Activated naive CD4-positive, alpha-beta T cell treated with anti-CD3 and anti-CD28 coated beads for 36 hours (primary cell): ENCODE measurements at places on chromosomes 11 and 22. TPM values are rescaled to one million over a fixed set of nuclear protein-coding genes. Genes with fewer than 3 reads are reported as not detected.

The IGSF9B gene
- 26.5 TPM for total RNA-seq

The NLRX1 gene
- total RNA-seq = 20.8 TPM

DNA sequence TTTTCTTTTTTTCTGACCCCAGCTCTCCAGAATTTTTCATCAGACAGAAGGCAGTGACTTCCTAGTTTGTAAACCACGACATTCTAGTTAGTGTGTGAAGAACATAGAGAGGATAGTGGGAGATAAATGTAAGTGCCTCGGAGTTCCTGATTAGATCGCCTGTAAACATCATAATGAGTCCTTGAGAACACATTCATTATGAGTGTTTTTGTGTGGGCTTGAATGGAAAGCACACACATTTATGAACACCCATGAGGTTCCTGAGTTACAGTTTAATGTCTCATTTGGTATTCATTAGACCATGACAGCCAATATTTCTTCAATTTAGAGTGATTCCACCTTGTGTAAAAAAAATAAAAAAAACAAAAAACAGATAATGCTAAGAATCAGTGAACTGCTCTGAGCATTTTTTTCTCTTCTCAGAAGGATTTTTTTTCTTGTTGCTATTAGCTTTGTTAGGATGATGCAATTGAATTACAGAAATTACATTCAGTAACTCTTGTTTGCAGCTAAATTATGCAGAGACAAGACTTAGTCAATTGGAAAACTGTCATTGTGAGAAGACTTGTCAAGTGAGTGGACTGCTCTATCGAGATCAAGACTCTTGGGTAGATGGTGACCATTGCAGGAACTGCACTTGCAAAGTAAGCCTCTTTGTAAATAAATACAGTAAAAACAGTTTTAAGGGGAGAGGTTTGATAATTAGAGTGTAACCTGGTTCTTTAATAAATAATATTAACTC is 257.6 kb downstream of the NELL1 start:
- no peaks in the 10 kb centered on the region for H3K36me3 ChIP-seq
- no peak overlapping the region for H3K4me3 ChIP-seq
- DNase-seq = no peak
- H3K4me1 ChIP-seq = no peaks in the 10 kb centered on the region
- H3K27me3 ChIP-seq = no peaks in the 10 kb centered on the region
- no peak overlapping the region for H3K27ac ChIP-seq

- H3K27me3 ChIP-seq = no peaks in the 10 kb centered on the region
- peaks cover 33% of the 10 kb centered on the region for H3K4me1 ChIP-seq
- H3K27ac ChIP-seq = no peak overlapping the region
- peaks cover 15% of the 10 kb centered on the region for H3K36me3 ChIP-seq
- H3K4me3 ChIP-seq = no peak overlapping the region
Measured at GRCh38 chr11:107851704-107852310, 6.8 kb downstream of the SLC35F2 start.

DNA sequence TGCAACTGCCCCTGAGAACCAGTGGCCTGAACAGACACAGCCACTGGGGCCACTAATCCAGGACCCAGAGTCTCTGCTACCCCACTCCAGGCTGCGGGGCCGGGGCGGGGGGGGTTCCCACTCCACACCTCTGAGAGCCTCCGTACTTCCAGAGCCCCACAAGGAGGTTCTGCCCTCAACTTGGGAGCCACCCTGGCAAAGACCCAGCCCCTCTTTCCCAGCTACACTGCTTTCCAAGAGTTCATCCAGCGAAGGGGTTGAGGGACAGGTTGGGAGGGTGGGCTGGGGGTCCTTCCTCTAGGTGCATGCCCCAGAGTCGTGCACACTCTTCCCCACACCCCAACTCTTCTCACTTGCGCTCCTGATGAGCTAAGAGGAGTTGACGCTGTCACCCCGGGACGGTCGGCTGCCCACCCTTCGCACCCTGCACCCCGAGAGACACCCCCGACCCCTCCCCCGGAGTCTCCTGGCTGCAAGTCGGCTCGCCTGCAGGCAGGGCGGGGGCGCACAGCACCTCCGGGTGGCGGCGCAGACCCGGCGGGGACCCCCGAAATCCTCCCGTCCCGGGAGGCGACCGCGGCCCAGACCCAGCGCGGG is 531 bp downstream of the RAB3IL1 start:
- no peak overlapping the region for H3K27ac ChIP-seq
- H3K27me3 ChIP-seq = peaks cover 44% of the 10 kb centered on the region
- peak overlapping the region; percentile 64 for H3K4me3 ChIP-seq
- H3K36me3 ChIP-seq = no peaks in the 10 kb centered on the region
- no peak for DNase-seq

DNA sequence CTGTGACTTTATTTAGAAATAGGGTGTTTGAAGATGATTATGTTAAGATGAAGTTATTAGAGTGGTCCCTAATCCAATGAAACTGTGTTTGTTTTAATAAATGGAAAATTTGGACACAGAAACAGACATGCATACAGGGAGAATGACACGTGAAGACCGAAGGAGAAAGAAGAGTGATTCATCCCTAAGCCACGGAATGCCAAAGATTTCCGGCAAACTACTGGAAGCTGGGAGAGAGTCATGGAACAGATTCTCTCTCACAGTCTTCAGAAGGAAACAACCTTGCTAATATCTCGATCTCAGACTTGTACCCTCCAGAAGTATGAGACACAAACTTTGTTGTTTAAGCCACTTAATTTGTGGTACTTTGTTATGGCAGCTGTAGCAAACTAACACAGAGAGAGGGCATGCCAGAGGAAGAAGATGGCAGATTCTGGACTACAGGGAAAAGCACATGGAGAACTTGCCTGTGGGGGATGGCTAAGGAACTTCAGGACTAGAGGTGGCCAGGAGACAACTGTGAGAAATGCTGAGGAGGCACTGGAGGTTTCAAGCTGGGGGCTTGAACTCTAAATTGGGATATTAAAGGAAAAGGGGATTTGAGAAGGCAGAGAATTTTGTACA is 733.5 kb upstream of the CCDC90B start:
- no peak overlapping the region for H3K27ac ChIP-seq
- no peaks in the 10 kb centered on the region for H3K36me3 ChIP-seq
- DNase-seq = no peak
- H3K4me1 ChIP-seq = no peaks in the 10 kb centered on the region
- no peak overlapping the region for H3K4me3 ChIP-seq

DNA sequence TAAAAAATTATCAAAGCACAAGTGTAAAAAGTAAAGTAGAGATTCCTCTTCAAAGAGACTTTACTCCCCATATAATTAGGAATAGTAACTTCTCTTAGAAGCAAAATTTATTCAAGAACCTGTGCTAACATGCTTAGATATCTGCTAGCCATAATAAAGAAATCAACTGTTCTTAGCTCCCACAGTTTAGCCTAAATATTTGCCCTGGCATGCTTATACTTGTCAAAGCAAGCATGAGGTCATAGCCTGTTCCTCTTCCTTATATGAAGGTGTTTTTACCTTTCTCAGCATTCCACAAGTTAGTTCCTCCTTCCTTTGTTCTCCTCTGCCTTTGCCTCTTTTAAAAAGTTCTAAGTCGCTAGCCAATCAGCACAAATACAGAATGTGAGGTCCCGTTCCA is 30.3 kb downstream of the RIC3 start:
- no peak overlapping the region for H3K27ac ChIP-seq
- H3K4me3 ChIP-seq = no peak overlapping the region
- H3K4me1 ChIP-seq = no peaks in the 10 kb centered on the region

DNA sequence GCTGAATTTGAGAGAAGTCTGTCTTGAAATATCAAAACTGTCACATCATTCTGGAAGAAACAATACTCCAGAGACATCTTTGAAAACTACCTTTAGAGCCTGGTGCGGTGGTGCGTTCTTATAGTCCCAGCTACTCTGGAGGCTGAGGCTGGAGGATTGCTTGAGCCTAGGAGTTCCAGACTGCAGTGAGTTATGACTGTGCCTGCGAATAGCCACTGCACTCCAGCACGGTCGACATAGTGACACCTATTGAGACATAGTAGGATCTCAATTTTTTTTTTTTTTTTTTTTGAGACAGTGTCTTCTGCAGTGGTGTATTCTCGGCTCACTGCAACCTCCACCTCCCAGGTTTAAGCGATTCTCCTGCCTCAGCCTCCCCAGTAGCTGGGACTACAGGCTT is 11.5 kb upstream of the AIFM3 start:
- no peak overlapping the region for H3K4me3 ChIP-seq
- no peak overlapping the region for H3K27ac ChIP-seq
- H3K27me3 ChIP-seq = peaks cover 19% of the 10 kb centered on the region
- H3K36me3 ChIP-seq = peaks cover 14% of the 10 kb centered on the region
- no peak for DNase-seq

DNA sequence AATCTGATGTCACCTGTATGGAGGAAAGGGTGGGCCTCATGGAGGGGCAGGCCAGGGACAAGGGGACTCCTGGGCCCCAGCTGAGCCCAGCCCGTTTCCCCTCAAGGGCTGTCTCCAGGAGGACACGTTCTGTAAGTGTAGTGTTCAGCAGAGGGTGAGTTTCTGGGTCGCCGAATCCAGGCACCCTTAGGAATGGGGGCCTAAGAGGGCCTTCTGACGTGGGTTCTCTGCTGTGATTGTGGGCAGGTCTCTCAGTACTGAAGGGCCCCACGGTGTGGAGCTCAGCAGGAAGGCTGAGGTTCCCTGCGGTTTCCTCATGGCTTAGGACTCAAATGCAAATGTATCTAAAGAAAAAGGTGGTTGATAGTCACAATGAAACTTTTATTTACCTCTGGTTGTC is 6.5 kb downstream of the PTDSS2 start:
- DNase-seq = peak; percentile 65
- H3K4me1 ChIP-seq = peaks cover 30% of the 10 kb centered on the region
- peaks cover 10% of the 10 kb centered on the region for H3K36me3 ChIP-seq
- no peaks in the 10 kb centered on the region for H3K27me3 ChIP-seq
- peak overlapping the region; percentile 86 for H3K27ac ChIP-seq

DNA sequence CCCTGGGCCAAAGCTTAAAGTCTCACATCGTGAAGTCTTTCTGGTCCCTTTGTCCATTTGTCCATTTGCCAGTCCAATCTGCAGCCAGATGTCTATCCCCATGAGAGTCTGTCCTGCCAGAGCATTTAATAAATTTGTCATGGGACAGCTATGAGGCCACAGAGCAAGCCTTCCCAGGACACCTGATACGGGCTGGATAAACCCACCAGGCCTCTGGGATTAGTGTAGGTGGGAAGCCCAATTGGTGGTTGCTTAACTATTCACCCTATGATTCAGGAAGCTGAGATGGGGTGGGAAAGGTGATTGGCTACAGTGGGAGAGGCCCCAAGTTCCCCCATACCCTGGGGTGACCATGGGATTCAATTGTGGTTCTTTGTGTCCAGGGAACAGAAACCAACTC is 39.9 kb downstream of the MYEOV start:
- no peak overlapping the region for H3K27ac ChIP-seq
- no peak overlapping the region for H3K4me3 ChIP-seq
- peaks cover 2% of the 10 kb centered on the region for H3K36me3 ChIP-seq
- no peaks in the 10 kb centered on the region for H3K27me3 ChIP-seq
- H3K4me1 ChIP-seq = peaks cover 28% of the 10 kb centered on the region
- no peak for DNase-seq

DNA sequence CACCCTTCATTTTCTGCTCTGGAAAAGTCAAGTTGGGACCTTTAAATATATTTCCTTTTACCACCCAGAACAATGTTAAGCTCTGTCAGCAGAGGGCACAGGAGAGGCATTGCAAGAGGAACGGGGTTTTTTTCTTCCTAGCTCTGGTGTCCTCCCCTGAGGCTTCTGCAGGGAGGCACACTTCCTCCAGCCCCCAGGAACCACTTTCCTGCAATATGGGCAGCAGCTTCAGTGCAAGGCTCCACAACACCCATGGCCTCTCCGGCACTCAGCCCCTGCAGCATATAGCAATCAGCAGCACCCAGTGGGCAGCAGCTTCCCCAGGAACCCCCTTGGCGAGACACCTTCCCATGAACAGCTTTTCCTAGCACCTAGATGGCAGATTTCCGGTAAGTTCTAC is 101.4 kb downstream of the SYT9 start:
- H3K27ac ChIP-seq = no peak overlapping the region
- H3K4me3 ChIP-seq = no peak overlapping the region
- no peaks in the 10 kb centered on the region for H3K36me3 ChIP-seq
- H3K27me3 ChIP-seq = peaks cover 11% of the 10 kb centered on the region
- H3K4me1 ChIP-seq = no peaks in the 10 kb centered on the region
- peak; percentile 42 for DNase-seq

GRCh38 chr11:1529774-1530173 is 42.3 kb downstream of the DUSP8 start:
- DNase-seq = no peak
- H3K4me1 ChIP-seq = peaks cover 38% of the 10 kb centered on the region
- no peaks in the 10 kb centered on the region for H3K36me3 ChIP-seq
- no peak overlapping the region for H3K4me3 ChIP-seq
- no peak overlapping the region for H3K27ac ChIP-seq

DNA sequence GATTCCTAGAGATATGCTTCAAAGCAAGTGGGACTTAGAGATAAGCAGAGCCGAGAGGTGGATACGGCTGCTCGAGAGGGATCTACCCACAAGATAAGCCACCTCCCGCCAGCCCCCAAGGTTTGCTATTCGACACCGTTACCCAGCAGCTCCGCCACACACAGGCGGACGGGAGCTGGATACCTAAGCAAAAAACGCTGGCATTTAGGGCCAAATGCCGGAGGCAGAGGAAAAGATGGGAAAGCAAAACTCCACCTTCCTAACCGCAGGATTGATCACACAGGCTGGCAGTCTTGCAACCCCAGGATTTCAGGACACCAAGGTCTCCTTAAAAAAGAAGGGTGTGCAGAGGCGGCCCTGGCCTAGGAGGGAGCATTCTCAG is 709 bp downstream of the FTH1 start:
- peak; percentile 35 for DNase-seq
- H3K4me3 ChIP-seq = peak overlapping the region; percentile 93
- no peaks in the 10 kb centered on the region for H3K27me3 ChIP-seq
- H3K36me3 ChIP-seq = peaks cover 48% of the 10 kb centered on the region
- H3K27ac ChIP-seq = peak overlapping the region; percentile 86
- H3K4me1 ChIP-seq = peaks cover 61% of the 10 kb centered on the region

DNA sequence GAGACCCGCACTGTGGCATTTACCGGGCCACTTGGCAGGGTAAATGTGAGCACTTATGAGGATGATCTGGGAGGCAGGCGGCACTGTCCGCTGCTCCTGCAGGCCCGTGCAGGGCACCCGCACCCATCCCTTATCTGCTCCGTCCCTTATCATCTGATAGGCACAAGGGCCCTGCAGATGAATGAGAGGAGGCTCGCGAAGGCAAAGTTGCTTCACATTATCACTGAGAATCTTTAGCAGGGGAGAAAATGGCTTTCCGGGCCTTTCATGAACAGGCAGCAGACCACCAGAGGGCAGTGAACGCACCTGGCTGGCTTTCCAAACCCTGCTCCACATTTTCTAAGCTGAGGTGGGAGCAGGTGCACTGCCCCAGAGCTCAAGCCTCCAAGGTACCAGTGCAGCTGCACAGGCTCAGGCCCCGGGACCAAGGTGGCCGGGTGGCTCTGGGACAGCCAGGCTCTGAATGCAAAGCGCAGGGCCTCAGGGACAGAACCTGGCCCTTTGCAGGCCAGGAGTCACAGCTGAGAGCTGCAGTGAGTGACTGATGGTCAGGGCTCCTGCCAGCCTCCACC is 165.6 kb downstream of the SHANK2 start:
- no peak overlapping the region for H3K27ac ChIP-seq
- H3K4me3 ChIP-seq = no peak overlapping the region
- peaks cover 4% of the 10 kb centered on the region for H3K27me3 ChIP-seq
- H3K36me3 ChIP-seq = no peaks in the 10 kb centered on the region
- no peaks in the 10 kb centered on the region for H3K4me1 ChIP-seq
